Cardiac muscle cell (in vitro differentiated cells and primary cell): ENCODE measurements at places on chromosomes 6 and 20. TPM values are rescaled to one million over a fixed set of nuclear protein-coding genes. Genes with fewer than 3 reads are reported as not detected.

Gene RFX6
- total RNA-seq, result not detected in 2 replicates

Gene GPLD1
- 1.1 and 4.8 TPM in 2 replicates for total RNA-seq

Gene C20orf204
- total RNA-seq, result 0.88 and 2.2 TPM in 2 replicates

Gene CTAGE9
- total RNA-seq, result not detected in 2 replicates

Gene TNXB
- 3.0 and 9.3 TPM in 2 replicates for total RNA-seq

Gene RBPJL
- not detected in 2 replicates for total RNA-seq

Gene CD109
- 1.7 and 2.1 TPM in 2 replicates for total RNA-seq
